ENCODE measurements at places on chromosomes 6 and 20.

- no peak for ATAC-seq
Observed at GRCh38 chr6:15341311-15342001, 95.6 kb downstream of the JARID2 start.

DNA sequence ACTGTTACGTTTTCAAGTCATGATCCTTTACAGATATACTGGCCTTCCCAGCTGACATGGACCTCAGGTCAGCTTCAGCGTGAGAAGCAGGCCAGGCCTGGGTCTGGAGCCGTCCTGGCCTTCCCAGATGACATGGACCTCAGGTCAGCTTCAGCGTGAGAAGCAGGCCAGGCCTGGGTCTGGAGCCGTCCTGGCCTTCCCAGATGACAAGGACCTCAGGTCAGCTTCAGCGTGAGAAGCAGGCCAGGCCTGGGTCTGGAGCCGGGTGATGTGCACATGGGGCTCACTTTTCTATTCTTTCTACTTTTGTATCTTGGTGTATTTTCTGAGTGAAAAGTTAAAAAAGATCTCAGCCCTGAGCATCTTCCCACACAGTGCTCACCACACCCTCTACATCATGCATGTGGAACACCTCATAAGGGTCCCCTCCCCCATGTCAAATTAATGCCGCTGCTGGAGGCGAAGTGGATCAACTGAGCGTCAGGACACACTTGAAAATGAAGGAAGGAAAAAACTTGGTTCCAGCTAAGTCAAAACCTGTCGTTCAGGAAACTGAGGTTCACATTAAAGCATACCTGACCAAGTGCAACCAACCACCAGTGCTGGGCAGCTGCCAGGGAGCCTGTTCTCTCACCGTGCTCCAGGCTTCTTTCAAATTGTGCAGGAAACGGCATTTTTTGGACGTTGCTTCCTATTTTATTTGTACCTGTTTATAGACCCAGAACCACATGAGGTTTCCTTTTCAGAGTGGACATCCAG lies 32.2 kb downstream of the KIF25 start:
- no peak for ATAC-seq

DNA sequence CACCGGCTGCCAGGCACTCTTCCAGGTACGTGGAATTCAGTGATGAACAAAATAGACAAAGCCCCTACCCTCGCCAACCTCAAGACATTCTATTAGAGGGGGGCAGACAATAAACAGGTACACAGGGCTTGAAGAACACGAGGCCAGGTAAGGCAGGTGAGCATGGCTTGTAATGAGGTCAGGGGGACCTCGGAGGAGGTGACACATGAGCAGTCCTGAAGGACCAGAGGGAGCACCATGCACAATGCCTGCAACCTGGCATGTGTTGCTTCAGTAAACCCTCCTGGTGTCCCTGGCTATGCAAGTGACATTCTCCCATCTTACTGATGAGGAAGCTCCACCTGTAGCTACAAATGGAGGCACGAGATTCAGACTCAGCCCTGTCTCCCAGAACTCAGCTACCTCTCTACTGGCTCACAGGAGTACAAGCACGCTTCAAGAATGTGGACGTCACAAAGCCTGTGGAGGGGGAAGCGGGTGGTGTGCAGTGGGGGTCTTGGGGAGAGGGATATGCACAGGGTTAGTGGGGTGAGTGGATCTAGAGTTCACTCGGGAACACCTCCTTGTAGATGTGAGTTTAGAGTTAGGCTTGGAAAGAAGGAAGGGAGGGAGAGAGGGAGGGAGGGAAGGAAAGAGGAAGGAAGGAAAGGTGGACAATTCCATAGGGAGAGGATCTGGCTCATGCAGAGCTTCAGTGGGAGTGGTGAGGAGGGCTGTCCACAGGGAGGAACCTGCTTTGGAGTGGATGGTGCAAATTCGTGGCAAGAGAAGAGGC lies 7.6 kb upstream of the MAPK13 start:
- ATAC-seq, result no peak

GRCh38 chr6:134379076-134379475 lies 61.2 kb upstream of the SGK1 start:
- ATAC-seq, result no peak

DNA sequence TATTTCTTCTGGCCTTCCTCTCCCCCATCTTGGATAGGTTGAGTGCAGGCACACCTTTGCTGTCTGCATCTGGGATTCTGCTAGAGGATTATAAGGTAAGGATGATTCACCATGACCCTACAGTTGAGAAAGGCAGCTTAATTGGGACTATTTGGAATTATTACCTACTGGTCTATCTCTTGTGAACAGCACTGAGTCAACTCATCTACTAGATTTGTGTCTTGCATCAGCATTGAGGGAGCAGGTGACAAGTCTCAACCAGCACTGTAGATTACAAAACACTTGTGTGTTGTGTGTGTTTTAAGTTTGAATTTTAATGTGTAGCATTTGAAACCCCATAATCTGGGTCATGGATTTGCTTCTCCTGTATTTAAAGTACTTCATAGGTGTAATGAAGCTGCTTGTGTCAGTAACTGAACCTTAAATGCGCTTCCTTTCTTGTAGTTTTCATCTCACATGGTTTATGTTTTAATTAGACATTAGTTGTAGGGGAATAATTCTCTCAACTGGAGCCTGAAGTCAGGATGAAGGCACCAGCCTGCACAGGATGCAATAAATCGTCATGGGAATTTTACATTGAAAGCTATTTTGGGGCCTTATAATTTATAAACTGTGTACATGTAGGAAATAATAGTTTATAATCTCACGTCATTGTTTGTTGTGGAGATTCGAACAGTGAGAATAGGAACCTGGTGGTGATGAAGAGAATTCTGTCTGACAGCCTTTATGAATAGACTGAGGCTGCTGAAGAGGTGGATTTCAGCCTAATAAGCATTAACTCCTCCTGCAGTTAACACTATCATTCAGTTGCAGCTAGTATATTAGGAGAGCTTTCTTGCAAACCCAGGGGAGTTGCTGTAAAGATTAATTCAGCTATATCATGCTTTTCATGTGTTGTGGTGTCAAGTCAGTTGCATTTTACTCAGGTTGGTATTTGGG lies 125.1 kb downstream of the JARID2 start:
- no peak for ATAC-seq

GRCh38 chr6:7604506-7604905 lies 14.5 kb downstream of the SNRNP48 start:
- ATAC-seq, result no peak

DNA sequence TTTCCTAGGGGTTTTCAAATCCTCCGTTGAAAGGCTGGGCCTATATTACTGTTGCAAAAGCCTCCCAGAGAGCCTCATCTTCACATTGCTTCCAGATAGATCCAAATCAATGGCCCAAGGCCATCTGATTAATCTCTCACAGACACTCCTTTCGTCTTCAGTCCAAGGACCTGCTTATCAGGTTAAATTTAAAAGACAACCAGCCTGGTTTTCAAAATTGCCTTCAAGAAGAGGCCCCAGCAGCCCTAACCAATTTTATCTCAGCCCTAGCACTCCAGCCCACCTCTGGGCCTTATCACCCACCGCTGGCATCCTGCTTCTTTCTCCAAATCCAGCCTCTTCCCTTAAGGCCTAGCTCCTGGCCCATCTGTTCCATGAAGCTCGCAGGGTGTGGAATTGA lies 15.5 kb upstream of the CCND3 start:
- no peak for ATAC-seq

Measured in SK-N-SH treated with all-trans-retinoic acid at 6 μM for 48 hours (cell line).